ENCODE measurements at places on chromosomes 1 and 21.

DNA sequence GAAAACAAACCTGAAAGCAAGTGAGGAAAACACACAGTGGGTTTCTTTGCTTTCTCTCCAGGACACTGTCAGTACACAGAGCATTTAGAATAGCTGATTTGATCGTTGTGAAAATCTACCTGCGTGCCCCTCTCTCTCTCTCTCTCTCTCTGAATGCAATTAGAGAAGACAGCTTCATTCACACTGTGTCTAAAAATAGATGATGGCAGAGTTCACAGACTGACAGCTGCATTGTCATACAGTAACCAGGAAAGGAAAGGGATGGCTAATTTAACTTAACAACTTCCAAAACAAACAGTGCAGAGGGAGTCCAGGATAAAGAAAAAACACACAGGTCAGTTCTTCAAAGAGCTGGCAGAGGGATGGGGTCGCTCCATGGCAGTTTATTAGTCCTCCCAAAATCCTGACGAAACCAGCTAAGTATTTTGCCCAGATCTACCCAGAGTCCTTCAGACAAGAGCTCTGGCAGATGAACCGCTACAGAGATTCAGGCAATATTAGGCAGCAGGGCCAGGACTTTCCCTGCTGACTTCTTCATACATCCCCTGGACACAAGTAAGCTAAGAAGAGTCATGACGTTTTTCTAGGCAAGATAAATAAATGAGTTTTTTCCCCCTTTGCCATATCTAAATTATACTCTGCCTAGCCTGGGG, 58.9 kb downstream of the WLS start:
- DNase-seq = peak; percentile 60

DNA sequence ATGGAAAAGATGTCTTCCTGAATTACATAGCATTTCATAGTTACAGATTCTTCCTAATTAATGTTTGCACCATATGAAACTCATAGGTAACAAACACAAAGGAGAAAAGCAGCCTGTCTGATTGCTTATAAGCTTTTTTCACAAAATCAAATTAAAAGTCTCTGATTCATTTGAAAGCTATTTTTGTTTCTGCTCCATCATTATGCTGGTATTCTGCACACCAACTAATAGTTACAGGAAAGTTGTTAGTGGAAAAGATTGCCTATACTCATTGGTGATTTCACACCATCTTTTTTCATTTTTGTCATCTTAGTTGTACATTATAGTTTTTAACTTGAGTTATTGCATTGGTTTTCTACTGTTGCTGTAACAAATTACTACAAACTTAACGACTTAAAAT, 70.0 kb downstream of the PRKAA2 start:
- peak; percentile 56 for DNase-seq

GRCh38 chr1:35475856-35476674, 81.1 kb downstream of the KIAA0319L start:
- DNase-seq = no peak

DNA sequence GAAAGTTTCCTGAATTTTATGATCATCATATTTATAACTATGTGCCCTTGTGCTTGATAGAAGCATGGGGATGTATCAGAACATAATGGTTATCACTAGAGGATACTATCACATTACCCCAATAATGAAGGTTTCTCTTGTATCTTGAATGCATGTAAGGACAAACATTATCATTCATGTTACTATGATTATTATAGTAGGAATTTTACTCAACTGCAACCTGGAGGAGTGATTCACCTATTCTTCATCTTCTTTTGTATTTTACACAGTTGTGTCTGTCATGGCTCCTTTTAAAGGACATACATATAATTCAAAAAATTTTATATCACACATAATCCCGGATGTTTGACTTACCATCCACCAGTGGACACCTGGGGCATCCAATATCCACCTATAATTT, 143.8 kb upstream of the TMPRSS15 start:
- no peak for DNase-seq

- no peak for DNase-seq
Observed at GRCh38 chr1:233446935-233447334, 119.4 kb downstream of the MAP3K21 start.

GRCh38 chr21:33865996-33866575, 49.5 kb downstream of the ATP5PO start:
- no peak for DNase-seq

GRCh38 chr1:31639543-31639942, 5.1 kb downstream of the PEF1 start:
- DNase-seq = peak; percentile 90

DNA sequence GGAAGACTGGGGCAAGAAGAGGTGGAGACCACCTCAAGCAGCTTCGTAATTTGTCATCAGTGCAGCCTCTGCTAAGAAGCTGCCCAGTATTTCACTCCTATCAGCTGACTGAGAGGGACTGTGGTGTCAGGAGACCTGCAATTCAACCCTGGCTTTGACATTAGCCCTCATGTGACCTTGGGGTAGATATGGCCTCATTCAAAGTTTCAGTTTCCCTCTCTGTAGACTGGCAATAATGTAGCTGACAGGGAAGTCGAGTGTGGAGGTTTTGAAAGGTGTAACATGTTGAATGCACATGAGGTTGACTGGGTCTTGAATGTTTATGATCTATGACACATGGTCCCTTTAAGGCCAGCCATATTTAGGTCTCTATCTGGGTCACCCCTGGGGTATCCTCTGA, 2.2 kb upstream of the SPRR4 start:
- DNase-seq = no peak

DNA sequence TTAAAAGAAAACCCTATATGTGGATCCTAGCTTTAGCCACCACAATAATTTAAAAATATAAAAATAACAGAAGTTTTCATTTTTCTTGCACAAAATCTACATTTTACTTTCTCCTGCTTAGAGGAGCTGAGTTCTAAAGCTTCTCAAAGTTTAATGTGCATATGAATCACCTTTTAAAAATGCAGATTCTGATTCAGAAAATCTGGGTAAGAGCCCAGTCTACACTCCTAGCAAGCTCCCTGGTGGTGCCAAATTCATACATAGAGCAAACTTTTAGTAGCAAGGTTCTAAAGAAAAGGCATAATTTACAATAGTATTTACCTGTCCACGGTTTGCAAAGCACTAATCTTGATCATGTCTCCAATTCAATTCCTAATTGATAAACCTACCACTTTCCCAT, 19.3 kb downstream of the RSBN1 start:
- peak; percentile 81 for DNase-seq

GRCh38 chr1:8711151-8711550, 106.3 kb downstream of the RERE start:
- DNase-seq = peak; percentile 28

DNA sequence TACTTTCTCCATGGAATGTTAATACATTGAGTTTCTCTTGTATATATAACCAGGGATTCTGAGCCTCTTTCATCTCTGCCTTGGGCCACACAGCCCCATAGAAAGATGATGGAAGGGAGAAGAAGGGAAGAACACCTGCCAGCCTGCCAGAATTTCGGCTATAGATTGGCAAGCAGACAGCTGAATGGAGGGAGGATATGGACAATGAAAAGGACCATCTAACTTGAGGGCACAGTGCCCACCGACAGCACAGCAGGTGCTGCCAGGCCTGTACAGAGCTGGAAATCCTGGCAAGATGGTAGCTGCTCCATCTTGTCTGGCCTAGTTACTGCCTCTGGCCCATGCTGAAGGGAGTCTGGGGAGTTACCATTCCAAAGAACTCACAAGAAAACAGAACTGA, 244.3 kb downstream of the FGGY start:
- no peak for DNase-seq

DNA sequence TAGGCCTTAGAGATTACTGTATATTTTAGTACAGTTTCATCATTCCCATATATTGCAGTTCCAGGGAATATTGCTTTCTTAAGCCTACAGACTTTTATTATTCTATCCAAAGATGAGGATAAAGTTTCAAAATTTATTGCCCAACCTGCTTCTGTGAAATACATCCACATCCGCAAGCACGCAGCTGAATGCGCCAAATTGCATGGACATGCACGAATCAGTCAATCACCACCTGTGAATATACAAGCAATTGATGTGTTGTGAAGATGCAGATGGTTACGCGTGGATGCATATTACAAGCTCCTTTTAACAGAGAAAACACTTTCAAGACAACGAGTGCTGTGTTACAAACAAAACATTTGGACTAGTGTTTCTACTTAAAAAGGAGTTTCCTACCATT, 577.8 kb upstream of the PLXNA2 start:
- no peak for DNase-seq

DNA sequence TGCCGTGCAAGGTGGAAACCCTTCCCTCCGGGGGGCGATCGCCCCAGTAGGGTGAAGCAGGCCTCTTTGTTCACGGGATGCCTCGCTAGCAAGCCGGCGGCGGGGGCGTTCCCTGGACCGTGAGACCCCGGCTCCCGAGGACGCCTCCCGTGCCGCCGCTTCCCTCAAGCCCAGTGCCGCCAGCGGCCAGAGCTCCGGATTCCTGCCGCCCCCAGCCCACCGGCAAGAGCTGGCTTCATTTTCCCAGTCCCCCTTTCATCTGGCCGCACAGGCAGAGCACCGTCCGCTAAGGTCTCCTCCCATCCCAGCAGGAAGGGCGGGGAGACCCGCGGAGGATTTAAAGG, 16.3 kb downstream of the IER5 start:
- peak; percentile 71 for DNase-seq

DNA sequence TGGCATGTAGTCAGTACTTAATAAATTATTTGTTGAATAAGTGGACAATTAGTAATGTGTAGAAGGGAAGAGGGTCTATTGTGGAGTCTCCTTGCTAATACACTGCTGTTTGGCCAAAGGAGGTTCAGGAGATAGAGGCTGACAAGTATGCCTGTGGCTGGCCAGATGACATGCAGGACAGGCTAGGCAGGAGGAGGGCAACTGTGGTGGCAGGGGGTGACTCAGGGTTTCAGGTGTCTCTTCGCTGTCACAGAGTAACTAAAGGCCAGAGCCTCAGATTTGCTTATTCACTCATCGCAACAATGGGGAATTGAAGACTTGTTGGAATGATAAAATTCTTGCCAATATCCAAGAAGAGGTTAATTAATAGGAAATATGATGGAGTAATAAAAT, 33.1 kb downstream of the THRAP3 start:
- peak; percentile 31 for DNase-seq

Data from GM23248 (cell line).